Nephron progenitor cell (in vitro differentiated cells): ENCODE measurements at places on chromosomes 7 and 10.

DNA sequence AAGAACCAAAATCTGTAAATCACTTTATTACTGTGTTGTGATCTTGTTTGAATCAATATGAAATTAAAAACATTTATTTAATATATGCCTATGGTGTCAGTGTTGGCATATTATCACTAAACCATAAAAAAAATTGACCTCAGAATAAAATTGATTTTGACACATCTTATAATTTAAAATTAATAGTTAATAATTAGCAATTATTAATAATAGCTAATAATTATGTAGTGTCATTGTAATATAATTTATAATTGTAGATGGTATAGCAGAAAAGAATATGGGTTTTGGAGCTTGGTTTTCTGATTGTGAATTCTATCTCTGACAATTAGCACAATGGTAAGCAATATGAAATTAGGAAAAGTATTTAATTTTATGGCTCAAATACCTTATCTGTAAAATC is 89.4 kb upstream of the CNTNAP2 start:
- no peak for DNase-seq

- no peak for DNase-seq
These were observed 122.2 kb downstream of the MPP7 start for GRCh38 chr10:28180654-28181053.

DNA sequence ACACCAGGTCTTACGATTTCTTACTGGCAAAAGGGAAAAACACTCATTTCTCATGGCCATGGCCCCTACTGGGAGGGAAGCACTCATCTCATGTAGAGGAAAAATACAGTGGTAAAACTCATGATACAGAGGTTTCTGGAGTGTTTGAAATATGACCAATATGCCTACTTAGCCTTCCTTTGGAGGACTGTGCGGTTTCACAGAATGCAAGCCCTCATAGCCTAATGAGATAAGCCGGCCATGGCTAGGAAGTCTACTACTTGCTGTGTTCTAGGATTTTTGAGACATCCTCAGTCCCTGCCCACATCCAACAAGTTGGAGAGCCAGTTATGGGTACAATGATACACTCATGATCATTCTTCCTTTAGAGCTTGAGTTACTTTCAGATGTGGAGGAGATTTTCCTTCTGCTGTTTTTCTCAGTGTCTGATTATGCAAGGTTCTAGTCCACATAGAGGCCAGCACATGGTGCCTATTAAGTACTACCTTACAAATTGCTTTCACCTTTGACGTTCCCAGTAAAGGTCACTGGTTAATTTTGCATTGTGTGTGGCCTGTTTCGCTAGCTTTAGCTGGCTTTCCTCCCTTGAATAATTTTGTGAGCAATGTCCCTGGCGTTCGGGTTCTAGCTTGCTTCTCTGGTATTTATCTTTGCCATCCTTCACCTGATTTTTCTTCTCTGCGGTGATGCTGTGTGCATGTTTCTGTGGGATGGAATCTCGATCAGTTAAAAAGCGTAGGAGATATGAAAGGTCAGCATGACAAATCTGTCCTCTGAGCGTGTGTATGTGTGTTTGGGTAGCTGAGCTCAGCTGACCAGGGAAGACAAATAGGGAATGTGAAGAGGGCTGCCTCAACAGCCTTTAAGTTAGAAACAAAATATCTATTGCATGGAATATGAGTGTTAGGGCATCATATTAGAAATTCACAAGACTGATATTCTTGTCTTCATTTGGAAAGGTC is 295.4 kb downstream of the LRMDA start:
- DNase-seq = no peak

GRCh38 chr10:128068398-128069285 is 57.6 kb downstream of the MKI67 start:
- no peak for DNase-seq

DNA sequence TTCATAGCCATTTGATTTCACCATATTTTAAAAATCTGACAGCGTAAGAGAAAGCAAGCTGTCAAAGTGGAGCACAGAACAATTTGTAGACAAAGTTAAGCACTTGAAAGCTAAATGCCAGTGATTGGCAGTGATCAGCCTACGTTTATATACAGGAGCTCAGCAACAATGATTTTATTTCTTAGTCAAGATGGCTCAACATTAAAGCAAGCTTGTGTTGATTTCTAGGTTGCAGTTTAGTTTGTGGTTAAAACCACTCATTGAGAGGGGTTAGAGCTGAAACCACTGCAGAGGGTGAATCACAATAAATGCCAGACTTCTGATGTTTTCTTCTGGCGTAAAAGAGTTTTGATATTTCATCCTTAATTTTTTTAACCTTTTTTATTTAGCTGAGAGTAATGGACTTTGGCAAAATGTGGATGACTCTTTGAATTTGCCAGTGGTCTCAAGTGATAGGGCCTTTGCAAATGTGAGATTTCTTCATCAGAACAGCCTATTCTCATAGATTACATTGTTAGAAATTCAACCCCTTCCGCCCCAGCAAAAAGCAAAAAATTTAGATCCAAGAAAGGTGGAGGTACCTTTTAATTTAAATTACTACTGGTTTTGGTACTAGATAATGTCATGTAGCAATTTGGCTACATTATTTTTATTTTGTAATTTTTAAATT is 73.8 kb downstream of the SHOC2 start:
- no peak for DNase-seq

GRCh38 chr7:83452256-83452655 is 196.7 kb downstream of the SEMA3E start:
- DNase-seq = no peak

DNA sequence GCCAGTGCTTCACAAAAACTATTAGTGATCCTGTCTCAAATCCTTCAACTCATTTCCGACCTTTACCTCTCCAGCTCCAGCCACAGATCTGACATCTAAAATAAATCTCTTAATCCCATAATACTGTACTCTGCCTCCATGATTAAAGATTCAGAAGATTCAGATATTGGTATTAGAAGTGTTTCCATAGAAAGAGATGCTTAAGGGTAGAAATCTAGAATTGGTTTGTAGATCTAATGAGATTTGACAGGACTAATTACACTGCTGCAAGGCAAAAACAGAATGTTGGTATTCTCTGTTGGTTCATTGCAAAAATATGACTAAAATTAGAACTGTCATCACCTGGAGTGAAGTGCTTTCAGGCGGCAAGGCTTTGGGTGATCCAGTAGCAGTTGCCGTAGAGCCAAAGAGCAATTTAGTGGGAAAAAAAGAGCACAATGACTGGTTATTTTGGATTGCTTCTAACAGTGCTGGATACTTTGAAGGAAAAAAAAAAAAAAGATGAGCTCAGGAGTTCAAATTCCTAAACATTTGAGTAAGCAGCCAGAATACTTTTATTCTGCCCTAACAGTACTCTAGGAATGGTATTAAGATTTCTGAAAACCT is 940.1 kb upstream of the SORCS1 start:
- no peak for DNase-seq

DNA sequence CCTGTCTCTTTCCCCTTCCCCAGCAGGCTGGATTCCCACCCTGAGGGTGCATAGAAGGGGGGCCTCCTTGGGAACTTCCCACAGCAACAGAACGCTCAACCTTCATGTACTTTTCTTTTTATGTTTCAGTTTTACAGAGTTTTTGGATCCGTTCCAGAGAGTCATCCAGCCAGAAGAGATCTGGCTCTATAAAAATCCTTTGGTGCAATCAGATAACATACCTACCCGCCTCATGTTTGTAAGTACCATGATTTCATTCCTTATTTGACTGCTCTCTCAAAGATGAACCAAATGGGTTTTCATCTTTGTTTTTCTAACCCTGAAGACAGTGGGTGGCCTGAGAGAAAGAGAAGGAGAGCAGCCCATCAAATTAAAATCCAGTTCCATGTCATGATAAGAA is 46.7 kb downstream of the PLPP4 start:
- DNase-seq = no peak
